ENCODE measurements at places on chromosomes 11 and 22.

DNA sequence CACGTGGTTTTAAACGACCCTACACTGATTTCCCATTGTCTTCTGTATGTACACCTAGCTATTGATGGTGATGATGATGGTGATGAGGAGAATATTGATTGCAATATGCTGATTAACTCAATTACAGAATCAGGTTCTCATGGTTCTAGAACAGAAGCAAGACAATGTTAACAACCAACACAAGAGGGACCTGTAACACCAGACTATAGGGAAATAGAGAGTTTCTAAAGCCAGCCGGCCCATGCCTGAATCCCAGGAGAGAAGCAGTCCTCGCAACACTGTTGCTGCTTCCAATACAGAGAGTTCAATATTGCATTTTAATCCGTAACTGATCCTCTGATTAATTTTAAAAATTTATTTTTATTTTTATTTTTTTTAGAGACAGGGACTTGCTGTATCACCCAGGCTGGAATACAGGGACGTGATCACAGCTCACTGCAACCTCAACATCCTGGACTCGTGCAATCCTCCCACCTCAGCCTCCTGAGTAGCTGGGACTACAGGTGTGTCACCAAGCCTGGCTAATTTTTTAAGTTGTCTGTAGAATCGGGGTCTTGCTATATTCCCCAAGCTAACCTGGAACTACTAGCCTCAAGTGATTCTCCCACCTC lies 22.2 kb upstream of the UBASH3B start:
- DNase-seq, result no peak

DNA sequence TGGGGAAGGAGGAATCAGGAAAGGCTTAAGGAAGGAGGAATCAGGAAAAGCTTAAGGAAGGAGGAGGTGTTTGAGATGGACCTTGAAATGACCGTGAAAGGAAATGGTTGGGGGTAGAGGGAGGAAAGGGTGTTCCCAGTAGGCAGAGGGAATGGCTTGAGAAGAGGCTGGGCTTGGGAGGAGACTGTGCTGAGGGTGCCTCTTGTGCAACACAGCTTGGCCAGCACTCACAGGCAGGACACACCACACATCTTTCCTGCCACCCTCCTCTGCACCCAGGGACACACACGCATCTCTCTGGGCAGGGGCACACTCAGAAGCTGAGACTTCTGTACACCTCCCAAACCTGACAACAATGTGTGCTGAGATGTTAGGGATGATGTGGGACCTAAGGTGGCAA lies 151.4 kb downstream of the FBXO7 start:
- no peak for DNase-seq

DNA sequence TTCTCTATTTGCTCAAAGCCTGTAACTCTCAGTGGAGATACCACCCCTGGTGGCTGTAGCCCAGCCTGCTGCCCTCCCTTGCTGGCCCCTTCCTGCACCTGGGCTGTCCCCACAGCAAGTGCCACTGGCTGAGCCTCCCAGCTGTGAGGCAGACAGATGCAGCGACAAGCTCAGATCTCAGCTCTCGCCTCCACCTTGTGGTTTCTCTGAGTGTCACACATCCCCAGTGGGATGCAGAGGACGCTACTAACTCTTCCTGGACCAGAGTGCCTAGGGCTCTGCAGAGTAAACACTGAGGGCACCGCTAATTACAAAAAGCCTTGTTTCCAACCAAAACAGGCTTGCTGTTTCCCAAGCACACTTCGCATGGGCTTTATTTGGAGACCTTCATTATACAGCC lies 8.9 kb downstream of the YPEL1 start:
- no peak for DNase-seq

GRCh38 chr22:45598596-45599217 lies 72.9 kb upstream of the ATXN10 start:
- DNase-seq, result no peak
